ENCODE measurements at places on chromosomes 12 and 14. TPM values are rescaled to one million over a fixed set of nuclear protein-coding genes. Genes with fewer than 3 reads are reported as not detected.

GRCh38 chr12:57452937-57453509, 2.1 kb upstream of the INHBE start:
- DNase-seq, result peak; percentile 78

DNA sequence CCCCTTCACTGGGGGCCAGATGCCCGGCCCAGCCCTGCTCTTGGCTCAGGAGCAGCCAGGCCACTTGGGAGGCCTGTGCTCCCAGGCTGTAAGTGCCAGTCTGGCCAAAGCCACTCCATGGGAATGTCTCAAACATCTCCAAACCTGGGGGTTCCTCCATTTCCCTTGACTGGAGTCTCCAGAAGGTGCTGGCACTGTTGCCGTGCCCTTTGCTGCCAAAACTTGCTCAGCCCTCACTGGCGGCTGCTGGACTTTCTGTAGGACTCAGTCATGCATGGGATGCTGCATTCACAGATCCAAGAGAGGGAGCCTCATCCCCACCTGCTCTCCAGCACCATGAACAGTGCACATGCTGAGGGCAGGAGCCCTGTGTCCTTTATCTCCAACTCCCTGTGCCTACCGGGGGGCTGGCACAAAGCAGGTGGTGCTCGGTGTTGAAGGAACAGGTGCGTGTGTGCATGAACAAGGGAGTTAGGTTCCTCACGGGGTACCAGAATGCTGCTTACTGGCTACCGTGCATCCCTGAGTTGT, 9.6 kb upstream of the OTUB2 start:
- DNase-seq, result no peak

DNA sequence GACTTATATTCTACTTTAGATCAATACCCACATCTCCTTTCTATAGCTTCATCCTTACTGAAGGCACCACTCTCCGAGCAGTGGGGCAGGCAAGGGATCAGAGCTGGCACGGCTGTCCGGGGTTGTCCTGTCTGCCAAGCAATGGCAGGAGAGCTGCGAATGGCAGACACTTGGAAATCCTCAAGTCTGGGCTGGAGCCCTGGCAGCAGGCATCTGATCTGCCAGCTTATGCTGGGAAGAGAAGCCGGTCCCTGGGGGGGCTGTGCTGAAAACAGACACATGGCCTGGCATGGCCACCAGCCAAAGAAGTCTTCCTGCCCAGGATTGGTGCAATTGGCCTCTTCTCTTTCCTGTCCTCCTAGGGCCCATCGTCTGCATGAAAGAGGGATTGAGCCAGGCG, 280.2 kb upstream of the PWP1 start:
- no peak for DNase-seq

GRCh38 chr14:96130854-96131253, 73.8 kb upstream of the BDKRB2 start:
- no peak for DNase-seq

The SCNN1A gene
- total RNA-seq, result 0.29 TPM

GRCh38 chr12:3809357-3810015, 56.6 kb upstream of the CRACR2A start:
- DNase-seq, result no peak

- DNase-seq, result no peak
Observed at GRCh38 chr14:88668448-88669116, 105.7 kb downstream of the ZC3H14 start.

- DNase-seq, result no peak
Observed at GRCh38 chr14:93065272-93065730, 50.4 kb downstream of the ITPK1 start.

DNA sequence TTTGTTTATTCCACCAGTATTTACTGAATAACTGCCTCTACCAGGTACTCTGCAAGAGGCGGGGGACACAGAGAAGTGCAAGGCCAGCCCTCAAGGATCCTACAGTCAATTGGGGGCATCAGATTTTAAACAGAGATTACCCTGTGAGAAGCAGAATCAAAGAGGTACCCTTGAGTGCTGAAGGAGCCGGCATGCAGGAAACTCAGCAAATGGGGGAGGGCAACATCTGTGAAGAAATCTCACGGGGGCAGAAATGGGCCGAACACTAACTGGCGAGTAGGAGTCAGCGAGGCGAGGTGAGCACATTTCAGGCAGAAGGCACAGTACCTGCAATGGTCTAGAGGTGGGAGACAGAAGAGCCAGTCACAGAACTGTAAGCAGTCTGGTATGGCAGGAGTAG, 9.0 kb downstream of the GALNT6 start:
- DNase-seq, result no peak

DNA sequence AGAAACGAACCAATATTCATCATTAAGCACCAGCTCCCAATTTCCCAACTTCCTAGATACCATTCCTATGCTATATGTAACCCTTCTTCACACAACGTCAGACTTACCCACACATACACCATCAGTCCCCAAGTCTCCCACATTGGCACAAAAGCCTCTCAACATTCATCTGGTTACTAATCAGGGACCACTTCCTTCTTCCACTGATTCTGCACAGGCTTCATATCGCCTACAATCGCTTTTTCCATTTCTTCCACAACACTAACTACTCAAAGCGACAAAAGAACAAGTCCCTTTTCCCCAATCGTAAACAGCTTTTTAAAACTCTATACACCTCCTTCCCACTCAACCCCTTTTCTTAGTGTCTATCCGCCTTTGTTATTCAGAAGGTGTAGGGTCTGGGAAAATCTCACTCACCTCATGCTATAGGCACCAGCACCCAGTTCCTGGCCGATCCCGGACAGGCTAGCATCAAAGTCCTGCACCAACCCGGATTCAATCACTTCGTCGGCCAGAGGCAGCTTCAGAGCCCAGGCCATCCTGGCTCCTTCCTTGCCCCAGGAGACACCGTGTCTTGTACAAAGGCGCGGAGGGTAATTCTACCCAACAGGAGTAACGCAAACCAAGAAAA, 936 bp downstream of the TFCP2 start:
- no peak for DNase-seq

The PARP2 gene
- total RNA-seq, result 35.7 TPM

- DNase-seq, result peak; percentile 29
Observed at GRCh38 chr12:10562306-10562933, 51.0 kb downstream of the MAGOHB start.

DNA sequence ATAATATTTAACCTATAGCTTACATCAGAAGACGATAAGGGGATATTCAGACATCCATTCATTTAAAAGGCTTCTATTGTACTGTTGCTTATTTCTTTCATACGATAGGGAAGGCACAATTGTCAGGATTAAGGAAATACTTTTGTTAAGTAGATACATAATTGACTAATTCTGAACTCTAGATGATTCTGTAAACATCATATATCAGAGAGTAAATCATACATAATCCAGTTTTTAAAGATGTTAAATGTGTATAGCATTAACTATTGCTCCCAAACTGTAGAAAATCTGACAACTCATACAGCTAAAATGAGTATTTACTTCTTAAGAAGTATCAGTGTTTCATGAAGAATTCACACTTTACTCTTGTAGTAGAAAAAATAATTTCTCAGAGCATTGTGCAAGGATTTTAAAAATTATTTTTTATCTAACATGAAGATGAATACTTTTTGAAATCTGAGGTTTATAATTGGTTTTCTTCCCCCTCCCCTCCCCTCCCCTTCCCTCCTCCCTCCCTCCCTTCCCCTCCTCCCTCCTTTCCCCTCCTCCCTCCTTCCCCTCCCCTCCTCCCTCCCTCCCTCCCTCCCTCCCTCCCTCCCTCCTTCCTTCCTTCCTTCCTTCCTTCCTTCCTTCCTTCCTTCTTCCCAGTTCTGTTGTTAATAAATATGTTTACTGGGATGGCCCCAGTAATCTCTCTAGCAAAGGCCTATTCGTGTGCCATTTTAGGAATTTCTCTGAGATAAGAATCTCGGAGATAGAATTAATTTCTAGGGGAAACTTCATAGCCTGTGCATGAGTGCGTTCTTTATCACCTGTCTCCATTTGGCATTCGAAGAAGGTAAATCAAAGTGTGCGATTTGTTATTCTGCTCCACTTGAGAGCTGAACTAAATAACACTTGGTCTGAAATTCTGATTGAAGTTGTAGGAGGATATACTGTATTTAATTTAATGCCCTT, 2.3 kb downstream of the NPAS3 start:
- DNase-seq, result no peak

GRCh38 chr14:38145142-38145541, 62.6 kb upstream of the SSTR1 start:
- no peak for DNase-seq

DNA sequence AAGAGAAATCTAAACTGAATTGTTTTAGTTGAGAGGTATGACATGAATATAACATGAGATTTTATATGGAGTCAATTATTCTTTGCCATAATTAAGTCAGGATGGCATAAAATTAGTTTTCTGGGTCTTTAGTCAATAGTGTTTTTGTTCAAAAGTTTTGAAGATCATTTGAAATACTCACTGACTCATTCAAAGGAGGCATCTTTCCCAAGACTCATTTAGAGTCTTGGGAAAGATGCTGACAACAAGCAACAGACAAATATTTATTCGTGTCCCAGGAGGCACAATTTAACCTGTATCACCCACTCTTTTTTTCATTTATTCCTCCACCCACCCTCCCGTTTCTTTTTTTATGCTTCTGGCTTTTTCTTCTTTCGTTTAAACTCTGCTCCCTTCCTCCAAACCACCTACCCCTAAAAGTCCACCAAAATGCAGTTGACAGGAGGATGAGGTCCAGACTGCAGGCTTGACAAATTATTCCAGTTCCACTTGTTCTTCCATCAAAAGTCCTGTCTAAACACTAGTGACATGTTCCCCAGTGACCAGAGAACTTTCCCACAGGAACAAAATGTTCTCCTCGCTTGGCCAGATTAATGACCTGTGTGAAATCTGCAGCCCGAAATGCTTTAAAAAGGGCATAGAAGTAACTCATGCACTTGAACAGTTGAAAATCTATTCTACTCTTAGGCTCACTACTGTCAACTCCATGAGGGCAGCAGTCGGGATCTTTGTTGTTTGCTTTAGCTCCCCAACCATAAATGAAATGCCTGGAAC, 43.3 kb upstream of the CSRP2 start:
- DNase-seq, result no peak

DNA sequence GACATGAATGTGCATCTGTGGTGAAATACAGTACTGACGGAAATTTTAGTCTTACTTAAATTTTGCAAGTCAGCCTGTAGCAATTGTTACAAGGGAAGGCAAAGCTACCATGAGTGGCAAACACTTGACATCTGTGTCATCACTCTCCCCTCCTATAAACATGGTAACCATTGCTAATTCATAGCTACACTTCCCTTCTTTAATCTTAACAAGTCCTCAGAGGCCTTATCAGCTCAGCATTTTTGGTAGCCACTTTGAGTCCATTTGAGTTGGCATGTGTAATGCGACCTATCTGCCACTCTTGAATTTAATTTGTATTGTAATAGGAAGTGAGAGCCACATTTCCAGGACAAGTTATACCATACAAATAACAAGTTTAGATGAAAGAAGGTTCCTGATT, 218.1 kb downstream of the RMST start:
- DNase-seq, result no peak

DNA sequence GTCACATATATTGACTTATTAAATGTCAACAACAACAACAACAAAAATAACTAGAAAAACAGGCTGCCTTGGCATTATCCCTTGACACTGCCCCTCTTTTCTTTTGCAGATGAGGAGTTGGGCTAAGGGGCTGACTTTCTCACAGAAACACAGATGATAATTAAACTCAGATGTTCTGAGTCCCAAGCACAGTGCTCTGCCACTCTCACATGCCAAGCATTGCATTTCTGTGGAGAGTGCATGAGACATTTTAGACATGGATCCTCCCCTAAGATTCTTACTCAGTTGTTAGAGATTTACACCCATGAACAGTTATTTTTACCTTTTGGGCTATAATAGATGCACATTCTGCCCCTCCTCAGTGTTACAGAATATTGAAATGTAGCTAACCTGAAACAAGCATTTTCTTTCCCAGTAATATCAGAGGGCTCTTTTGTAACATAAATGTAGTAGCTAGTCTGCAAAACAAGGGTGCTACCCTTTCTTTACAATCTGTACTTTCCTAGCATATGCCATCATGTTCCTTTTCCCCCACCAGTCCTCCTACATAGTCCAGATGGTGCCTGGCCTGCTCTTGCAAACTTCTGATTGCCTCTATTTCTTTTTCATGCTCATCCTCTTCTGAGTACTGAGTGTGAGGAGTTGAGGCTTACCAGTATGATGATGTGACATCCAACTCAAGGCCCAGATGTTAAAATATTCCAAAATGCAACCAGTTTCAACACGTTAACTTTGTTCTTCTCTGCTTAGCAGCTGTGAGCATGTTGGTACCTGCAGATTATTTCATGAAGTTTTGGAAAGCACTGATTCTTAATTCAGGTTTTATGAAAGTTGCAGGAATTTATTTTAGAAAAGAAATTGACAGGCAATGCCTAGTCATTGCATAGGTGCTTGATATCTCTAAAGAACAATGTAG, 125.0 kb upstream of the ATP2B1 start:
- DNase-seq, result no peak
